Upper lobe of right lung (tissue), 1 donor: ENCODE measurements at places on chromosomes 12 and 14. TPM values are rescaled to one million over a fixed set of nuclear protein-coding genes. Genes with fewer than 3 reads are reported as not detected.

CCDC196 gene
- total RNA-seq, result not detected

FOXG1 gene
- not detected for total RNA-seq

PROX2 gene
- total RNA-seq, result not detected

KLRC2 gene
- 2.8 TPM for total RNA-seq

SDS gene
- total RNA-seq, result 2.4 TPM

SDR9C7 gene
- total RNA-seq, result not detected

ESR2 gene
- 1.3 TPM for total RNA-seq

HVCN1 gene
- total RNA-seq, result 21.3 TPM

TOMM20L gene
- not detected for total RNA-seq

BMP4 gene
- total RNA-seq, result 12.3 TPM

SVOP gene
- not detected for total RNA-seq

CEBPE gene
- total RNA-seq, result not detected

DNA sequence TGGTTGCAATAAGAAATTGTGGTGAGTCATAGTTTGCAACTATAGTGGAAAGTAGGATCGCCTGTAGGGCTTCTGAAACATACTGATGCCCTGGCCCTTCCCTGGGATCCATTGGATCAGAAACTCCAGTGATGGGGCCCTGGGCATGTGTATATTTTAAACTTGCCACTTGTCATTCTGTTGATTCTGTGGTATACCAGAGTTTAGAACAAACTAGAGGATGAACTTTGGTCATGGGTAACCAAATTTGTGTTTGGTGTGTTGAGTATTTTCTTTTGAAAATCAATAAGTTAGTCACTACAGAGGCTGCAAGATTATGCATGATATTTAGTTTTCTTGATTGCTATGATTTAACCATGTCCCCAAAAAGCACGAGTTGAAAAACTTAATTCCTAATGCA is 142.2 kb downstream of the SLC15A5 start:
- no peak for DNase-seq

DNA sequence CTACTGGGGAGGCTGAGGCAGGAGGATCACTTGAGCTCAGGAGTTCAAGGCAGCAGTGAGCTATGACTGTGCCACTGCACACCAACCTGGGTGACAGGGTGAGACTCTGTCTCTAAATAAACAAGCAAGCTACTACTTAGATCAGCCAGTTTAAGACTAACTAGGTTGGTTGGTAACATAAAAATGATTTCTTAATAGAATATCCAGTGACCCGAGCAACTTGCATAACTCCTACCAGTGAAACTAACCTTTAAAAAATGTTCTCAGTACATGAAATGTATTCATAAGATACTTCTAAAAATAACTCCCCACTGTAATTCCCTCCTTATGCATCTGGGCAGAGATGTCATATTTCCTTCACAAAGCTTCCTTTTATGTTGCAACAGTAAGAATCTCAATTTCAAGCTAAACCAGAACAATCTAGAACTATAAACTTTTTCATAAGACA is 15.9 kb downstream of the TAOK3 start:
- DNase-seq, result no peak

GRCh38 chr14:100692859-100693558 is 33.7 kb upstream of the DLK1 start:
- peak; percentile 77 for DNase-seq

GRCh38 chr12:91983935-91984334 is 161.7 kb downstream of the BTG1 start:
- DNase-seq, result no peak

DNA sequence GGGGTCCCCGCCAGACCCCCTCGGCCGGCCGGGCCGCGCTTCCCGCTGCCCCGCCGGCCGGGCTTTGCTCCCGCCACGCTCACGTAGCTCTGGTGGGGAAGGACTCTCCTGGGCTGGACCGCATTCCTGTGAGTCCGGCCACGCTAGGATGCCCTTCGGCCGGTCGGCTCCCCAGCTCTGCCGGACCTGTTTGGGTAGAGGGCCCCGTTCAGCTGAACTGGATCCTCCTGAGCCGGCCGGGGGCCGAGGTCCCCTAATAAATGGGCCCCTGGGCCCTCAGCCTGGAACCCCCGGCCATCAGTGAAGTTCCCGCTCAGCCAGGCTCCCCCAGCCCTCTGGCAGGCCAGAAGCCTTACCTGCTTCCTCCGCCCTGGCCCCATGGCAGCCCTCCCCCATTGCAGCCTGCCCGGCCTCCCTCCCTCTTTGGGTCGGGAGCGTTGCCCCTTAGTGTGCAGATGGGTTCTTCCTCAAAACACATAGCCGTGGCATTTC is 593 bp downstream of the UNC119B start:
- peak; percentile 70 for DNase-seq

DNA sequence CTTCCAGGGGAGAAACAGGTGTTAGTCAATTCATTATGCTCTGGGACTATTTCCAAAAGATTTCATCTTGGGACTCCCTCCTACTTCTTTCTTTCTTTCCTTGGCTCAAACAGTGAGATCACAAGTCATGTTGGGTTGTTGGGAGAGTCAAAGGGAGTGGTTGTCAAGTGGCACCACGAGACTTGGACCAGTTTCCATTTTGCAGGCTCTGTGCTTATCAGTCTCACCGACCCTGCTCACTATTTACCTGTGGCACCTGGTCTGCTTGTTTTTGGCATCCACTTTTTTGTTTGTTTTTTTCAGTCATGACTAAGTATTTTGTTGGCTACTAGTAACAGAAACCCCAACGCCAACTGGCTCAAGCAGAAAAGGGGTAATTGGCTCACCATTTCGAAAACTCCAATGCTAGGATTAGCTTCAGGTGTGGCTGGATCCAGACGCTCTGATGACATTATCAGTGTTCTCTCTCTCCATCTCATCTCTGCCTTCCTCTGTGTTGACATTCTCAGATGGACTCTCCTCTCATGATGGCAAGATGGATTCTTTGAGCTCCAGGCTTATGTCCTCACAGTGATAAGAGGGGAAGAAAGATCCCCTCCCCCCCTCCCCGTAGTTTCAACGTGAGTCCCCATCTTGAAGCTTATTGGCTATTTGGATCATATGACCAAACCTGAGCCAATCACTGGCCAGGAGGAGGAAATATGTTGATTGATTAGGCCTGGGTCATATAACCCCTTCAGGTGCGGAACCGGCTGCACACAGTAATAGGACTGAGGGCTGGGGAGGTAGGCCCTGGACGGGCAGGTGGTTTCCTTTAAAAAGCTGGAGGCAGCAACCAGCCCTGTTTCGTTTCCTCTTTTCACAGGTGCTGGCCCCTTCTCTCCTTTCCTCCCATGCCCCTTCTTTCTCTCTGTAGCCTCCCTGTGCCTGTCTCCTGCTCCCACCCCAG is 84.2 kb downstream of the AACS start:
- DNase-seq, result no peak

DNA sequence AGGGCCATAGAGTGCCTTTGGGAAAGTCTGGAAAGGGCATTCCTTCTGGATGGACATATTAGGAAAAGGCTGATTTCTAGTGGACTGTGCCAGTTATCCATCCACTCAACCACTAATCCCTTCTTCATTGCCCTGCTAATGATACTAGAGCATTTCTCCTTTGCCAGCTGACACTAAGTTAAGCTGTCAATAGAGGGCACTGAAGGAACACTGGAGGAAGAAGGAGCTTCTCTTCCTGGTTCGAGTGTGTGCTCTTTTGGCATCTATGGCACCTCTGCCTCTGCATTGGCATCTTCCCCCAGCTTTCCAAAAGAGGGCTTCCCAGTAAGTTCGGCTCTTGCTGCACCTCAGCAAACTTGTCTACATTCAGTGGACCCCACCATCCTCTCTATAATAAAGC is 165.4 kb downstream of the DERA start:
- no peak for DNase-seq

DNA sequence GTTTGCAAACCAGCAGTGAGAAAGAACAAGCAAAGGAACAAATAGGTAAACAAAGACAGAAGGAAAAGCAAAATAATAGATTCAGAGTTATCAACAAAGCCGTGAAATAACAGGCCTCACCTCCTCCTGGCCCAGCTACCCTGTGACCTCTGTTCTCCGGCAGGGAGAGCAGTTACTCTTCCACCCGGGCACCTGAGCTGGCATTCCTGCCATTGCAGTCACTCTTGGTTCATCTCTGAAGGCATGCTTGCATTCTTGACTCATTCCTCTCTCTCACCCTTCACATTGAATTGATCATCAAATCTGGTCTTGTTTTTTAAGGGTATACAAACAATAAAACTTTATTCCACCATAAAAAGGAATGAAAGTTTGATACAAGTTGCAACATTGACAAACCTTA is 95.1 kb downstream of the TTC8 start:
- DNase-seq, result no peak

- no peak for DNase-seq
Observed at GRCh38 chr14:94575730-94576585, 5.3 kb upstream of the SERPINA5 start.

DNA sequence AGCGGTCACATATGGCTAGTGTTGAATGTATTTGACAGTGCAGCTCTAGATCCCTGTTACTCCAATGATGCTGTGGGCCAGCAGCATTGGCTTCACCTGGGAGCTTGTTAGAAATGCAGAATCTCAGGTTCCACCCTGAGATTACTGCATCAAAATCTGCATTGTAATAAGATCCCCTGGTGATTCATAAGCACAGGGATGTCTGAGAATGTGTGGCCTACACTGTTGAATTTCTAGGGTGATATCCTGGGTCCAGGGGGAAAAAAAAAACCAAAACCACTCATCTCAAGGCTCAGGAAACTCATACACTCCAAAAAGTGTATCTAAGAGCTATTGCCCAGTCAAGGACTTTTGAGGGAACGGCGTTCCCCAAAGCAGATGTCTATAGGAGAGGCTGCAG is 196.8 kb downstream of the PPM1H start:
- no peak for DNase-seq

DNA sequence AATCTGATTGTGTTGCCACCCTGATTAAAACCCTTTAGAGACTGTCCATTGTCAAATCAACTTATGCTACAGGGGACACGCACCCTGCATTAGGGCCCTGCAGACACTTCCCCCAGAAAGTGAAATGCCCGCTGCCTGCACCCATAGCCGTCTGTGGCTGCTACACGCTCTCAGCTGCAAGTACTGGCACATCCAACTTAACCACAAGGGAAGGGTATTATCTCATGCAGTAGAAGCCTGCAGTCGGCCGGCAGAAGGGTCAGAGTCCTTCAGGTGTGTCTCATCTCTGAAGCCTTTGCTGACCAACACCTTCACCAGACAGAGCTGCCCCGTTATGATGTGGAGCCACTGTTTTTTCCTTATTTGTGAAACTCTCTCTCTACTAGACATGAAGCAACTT is 20.8 kb downstream of the CFAP251 start:
- DNase-seq, result no peak

- DNase-seq, result no peak
Observed at GRCh38 chr12:20704860-20705259, 9.7 kb downstream of the SLCO1C1 start.

DNA sequence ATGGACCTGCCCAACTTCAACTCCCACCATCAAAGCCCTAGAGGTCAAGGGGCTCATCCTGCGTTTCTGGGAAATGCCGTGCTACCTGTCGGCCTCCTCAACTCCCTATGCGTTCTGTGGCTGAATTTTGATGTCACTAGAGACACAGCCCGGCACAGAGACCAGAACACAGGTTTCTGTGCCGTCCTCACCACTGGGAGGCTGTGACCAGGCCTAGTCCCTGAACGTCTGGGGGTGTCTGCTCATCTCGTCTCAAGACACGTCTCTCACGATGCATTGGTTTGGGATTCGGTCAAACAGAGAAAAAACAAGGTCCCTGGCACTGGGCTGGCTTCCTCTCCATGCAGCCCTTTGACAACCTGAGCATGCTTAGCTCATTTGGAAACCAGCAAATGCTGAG is 33.5 kb downstream of the SLC15A4 start:
- DNase-seq, result peak; percentile 28

- DNase-seq, result no peak
Observed at GRCh38 chr12:103691063-103691462, 104.0 kb downstream of the STAB2 start.

DNA sequence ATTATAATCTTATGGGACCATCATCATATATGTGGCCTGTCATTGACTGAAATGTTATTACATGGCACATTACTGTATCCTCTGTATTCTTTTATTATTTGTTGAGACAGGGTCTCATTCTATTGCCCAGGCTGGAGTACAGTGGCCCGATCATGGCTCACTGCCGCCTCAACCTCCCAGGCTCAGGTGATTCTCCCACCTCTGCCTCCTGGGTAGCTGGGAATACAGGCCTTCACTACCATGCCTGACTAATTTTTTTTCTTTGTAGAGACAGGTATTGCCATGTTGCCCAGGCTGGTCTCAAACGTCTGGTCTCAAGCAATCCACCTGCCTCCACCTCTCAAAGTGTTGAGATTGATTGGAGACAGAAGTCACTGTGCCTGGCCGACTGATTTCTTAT is 153.2 kb downstream of the RASSF9 start:
- DNase-seq, result no peak

GRCh38 chr14:61077951-61078720 is 97.1 kb downstream of the SLC38A6 start:
- DNase-seq, result no peak

DNA sequence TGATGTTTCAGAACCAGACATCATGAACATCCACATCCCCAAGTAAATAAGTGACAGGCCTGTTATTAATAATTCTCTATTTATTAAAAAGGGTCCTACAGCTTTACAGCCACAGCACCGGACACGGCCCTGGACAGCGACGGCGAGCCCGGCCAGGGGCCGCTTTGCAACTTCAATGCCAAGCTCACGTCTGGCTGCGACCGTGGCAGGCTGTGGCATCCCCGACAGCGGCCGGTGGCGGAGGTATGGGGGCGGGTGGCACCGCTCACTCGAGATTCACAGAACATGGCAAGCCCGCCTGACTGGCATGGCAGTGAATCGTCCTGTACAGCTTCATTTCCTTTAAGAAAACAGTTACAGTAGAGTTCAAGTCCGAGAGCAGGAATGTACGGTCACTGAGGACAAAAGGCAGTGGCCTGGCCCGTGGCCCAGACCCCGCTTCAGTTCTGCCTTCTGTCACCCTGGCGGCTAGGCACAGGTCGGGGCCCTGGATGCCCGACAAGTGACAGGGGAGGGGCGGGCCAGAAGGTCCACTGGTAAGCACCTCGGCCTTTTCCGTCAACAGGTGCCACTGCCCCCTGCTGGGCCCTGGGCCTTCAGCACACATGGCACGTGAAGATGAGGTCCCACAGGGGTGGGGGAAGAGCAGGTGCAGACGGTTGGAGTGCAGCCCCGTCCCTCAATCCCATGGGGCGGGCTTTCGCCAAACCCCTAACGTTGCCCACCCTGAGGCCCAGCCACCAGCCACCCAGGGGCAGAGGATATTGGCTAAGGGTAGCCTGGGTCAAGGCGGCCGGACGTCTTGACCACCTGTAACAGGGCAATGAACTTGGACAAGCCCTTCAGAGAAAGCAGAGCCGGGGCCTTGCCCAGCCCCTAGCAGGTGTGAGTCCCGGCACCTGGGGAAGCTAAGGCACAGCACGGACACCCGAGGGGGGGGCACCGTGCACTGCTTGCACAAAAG is 30.3 kb downstream of the HIP1R start:
- DNase-seq, result peak; percentile 72
